ENCODE measurements at places on chromosomes 7 and 10. TPM values are rescaled to one million over a fixed set of nuclear protein-coding genes. Genes with fewer than 3 reads are reported as not detected.

Gene HSPA12A
- 156 TPM for total RNA-seq

- no peak for DNase-seq
Observed at GRCh38 chr7:50262446-50262845, 42.1 kb upstream of the IKZF1 start.

- no peak for DNase-seq
Observed at GRCh38 chr7:27031289-27032172, 64.3 kb downstream of the HOXA1 start.

DNA sequence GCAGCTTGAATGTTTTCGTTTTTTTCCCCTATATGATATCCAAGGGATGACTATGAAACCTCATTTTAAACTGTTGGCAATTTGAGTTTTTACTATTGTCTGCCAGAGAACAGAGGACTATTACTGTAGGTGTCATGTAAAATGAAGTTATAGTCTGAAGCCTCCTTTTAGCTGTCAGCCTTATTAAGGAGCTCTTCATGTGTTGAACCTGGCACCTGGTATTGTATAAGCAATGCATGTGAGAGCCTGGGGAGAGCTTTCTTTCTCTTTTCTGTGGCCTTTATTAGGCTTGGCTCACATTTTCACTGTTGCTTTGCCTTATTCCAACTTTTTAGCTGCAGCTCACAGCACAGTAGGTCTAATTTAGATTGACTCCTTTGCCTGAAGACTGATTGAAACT is 119.1 kb upstream of the FOXP2 start:
- no peak for DNase-seq

Gene DCLRE1A
- total RNA-seq: 3.6 TPM

GRCh38 chr10:15411010-15411409 is 39.9 kb upstream of the FAM171A1 start:
- no peak for DNase-seq

All from tibial nerve (tissue), 4 donors.